ENCODE measurements at places on chromosomes 7 and 10.

- no peak for DNase-seq
Observed at GRCh38 chr7:114979388-114979787, 57.5 kb downstream of the MDFIC start.

GRCh38 chr7:148436135-148436534 is 154.4 kb upstream of the C7orf33 start:
- no peak for DNase-seq

DNA sequence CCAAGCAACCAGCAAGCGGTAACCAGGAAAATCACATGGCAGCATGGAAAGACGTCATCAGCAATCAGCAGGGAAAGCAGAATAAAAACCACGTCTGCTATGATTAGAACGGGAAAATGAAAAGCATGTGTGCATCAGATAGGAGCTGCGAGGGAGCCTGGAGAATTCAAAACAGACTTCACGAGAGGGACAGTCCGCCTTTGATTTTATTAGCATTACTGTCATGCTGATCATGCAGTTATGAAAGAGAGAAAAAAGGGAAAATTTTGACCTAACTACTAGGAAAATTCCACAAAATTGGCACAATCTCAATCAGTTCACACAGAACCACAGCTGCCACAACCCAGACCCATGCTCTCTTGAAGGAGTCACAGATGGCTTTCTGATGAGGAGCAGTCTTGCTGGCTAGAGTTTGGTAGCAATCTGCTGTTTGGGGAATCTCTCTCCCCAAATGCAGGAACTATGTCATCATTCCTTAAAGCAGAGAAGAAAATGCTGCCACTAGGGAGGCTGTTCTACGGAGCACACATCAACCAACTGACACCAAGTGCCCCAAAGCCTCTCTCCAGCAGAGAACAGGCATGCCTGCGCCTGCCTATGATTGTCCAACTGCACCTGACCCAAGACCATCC is 295.9 kb downstream of the TNS3 start:
- no peak for DNase-seq

DNA sequence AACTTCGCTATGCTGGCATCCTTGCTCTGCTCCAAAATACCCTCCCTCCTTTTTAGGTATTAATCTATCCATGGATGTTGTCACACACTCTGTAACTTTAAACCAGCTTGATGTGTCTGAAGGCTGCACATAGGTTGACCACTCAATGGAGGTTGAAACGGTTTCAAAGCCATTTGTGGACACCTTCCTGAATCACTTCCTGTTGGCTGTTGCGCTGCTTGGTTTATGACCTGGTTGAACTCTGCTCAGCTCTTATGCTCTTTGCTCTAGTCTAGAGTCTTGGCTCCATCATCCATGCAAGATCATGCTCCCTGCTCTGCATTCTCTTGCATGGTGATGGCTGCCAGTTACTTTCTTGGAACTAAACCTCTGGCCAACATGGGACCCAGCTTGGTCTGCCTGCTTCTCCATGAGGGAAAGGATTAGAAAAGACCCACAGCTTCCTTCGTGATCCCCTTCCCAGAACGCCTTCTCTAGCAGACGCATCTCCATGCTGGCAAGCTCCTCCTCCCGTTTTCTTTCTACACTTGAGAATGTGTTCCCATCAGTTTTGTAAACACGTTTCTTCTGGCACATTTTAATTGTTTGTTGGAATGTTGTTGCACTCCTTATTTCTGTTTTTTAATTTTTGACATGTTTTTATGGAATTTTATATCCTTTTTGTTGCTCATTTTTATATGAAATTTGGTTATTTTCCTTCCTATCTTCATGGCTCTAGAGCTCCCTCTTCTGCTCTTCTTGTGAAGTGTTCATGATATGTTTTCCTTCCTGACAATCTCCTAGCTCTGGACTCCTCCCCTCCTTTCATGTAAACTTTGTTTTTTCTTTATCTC is 149.8 kb downstream of the XPNPEP1 start:
- peak; percentile 46 for DNase-seq

- peak; percentile 32 for DNase-seq
Observed at GRCh38 chr7:117034851-117035464, 81.7 kb downstream of the ST7 start.

GRCh38 chr7:116328161-116328560 is 117.8 kb downstream of the TES start:
- DNase-seq, result no peak

GRCh38 chr7:50426280-50427045 is 23.7 kb downstream of the FIGNL1 start:
- DNase-seq, result no peak

DNA sequence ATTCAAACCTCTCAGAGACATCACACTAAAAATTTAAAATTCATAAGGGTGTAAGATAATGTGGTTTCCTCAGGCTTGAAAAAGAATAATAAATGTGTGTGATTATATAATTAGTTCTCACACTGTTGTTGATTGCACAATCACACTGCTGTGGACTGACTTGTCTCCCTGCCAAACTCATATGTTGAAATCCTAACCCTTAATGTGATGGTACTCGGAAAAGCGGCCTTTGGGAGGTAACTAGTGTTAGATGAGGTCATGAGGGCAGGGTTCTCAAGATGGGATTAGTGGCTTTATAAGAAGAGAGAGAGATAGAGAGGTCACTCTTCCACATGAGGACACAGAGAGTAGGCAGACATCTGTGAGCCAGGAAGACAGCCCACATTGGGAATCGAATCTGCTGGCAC is 128.5 kb upstream of the COL1A2 start:
- DNase-seq, result peak; percentile 51

- no peak for DNase-seq
Observed at GRCh38 chr7:18153183-18153748, 125.6 kb upstream of the PRPS1L1 start.

DNA sequence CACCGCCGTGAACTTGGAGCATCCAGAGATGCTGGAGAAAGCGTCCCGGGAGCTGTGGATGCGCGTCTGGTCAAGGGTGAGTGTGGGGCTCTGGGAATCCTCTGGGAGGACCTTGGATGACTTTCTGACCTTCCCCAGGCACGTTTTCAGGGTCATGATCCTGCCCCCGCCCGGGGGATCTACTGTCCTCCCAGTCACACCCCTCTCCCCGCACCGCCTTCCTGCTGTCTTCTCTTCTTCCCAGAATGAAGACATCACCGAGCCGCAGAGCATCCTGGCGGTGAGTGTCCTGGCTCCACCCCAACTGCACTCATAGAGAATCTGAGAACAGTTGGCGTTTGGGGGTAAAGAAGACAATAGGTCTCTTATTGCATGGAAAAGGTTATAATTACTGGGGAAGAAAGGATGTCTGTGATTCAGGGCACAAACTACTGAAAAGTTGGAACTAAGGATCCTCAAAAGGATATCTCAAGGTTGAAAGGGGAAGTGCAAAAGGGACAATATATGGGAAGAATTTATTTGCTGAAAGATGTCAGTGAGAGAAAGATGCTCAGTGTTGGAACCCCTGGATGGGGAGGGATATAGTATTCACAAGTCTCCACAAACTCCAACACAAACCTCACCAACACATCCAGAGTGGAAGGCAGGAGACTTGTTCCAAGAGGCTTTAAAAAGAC is 1.9 kb downstream of the GSTK1 start:
- DNase-seq, result no peak

DNA sequence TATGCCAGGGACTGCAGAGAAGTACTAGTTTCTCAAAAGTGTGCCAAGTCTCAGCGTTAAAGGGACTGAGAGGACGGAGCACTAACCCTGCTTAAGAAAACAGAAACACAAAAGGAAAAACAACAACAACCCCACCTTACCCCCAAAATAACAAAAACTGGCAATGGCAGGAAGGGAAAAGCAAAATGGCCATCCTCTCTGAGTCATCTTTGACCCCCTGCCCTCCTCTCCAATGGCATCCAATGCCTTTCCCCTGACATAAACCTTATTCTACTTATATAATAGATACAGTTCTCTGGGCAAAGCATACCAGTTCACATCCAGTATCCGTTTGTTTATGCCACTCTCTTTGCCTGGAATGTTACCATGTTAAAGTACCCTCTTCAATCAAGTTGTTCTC is 1.6 kb downstream of the POLR1F start:
- DNase-seq, result peak; percentile 10

GRCh38 chr7:93310346-93310745 is 78.2 kb downstream of the VPS50 start:
- no peak for DNase-seq

- no peak for DNase-seq
Observed at GRCh38 chr7:155811895-155812761, at the start of gene SHH. Gene SHH (minus strand): TSS chr7:155812463. CDS start chr7:155812122, 341 bp downstream.

DNA sequence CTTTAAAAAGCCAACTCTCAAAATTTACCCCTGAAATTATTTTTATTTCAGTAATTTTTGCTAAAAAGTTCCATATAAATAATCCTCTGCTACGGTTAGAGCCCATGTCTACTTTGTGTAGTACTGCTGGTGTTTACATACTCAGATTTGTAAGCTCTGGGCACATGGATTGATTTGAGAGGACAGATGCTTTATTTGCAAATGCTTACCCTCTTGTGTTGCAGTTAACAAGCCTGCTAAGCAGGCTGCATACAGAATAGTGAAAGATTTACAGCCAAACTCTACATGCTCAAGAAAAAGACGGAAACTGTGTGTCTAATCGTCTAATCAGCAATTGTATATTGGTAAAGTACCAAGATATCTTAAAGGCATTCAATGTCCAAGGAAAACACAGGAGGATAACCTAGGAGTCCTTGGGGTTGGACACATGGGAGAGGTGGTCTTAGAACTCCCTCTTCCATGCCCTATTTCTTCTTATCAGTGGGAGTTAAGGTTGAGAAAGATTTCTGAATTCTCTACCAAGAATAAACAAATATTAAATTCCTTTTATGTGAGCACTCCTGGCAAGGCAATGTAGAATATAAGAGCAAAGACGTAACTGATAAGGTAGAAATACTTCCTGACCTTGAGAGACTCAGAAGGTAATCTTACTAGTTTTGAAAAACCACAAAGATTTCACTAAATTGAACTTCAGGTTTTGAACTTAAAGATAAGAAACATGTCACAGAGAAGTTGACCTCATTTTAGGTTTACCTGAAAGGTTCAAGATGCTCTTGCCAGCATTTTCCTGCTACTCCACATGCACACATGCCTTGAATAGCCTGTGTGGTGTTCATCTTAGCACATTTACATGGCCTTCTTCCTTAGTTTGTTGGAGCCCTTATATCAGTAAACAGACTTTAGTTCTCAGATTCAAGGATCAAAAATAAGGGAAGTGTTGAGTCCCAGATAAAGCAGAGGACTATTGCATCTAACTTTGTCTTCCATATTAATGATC is 1216.5 kb downstream of the SORCS3 start:
- no peak for DNase-seq

GRCh38 chr7:77327067-77327931 is 88.8 kb downstream of the GSAP start:
- DNase-seq, result peak; percentile 100

- DNase-seq, result peak; percentile 1
Observed at GRCh38 chr10:24826009-24826408, 102.3 kb upstream of the ARHGAP21 start.

DNA sequence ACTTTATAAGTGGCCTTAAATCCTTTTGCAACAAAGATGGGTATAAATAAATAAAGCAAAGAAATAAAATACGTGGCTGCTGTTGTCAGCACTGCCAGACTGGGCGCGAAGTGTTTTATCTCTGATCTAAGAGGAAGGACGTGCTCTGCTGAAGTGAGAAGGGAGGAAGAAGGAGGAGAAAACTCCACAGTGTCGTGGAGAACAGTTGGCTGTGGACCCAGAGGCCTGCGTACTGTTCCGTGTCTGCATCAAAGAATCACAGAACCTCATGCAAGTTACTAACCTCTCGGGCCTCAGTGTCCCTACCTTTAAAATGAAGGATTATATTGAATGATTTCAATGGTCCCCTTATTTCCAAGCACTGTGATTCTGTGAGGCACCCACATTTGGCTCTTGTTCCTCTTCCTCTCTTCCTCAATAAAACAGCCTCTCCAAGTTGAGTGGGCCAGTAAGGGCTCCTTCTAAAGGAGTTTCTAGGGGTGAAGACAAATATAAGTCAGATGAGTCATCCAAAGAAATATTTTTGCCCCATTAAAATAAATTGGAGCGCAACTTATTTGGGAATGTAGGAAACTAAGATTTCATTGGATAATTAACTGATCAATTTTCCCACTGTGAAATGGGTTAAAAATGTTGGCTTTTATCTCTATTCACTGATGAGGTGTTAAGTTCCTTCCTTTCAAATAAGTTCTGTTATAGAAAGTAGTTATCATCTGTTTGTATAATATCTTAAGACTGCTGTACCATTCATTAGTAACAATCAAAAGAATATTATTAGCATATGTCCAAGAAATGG is 126.9 kb upstream of the EFCAB10 start:
- no peak for DNase-seq

DNA sequence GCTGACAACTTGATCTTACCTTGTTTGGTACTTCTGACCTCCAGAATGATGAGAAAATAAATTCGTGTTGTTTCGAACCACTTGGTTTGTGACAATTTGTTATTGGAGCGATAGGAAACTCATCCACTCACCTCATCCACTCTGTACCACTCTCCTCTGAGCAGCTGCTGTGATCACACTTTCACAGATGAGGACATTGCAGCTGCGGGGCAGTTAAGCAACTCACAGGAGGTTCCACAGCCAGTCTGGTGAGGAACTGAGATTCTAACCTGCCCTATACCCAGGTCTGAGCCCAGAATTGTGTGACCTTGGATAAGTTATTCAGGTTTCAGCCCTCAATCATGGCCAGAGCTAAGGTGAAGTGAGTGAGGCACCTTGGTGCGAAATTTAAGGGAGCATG is 35.2 kb downstream of the BTBD16 start:
- no peak for DNase-seq

DNA sequence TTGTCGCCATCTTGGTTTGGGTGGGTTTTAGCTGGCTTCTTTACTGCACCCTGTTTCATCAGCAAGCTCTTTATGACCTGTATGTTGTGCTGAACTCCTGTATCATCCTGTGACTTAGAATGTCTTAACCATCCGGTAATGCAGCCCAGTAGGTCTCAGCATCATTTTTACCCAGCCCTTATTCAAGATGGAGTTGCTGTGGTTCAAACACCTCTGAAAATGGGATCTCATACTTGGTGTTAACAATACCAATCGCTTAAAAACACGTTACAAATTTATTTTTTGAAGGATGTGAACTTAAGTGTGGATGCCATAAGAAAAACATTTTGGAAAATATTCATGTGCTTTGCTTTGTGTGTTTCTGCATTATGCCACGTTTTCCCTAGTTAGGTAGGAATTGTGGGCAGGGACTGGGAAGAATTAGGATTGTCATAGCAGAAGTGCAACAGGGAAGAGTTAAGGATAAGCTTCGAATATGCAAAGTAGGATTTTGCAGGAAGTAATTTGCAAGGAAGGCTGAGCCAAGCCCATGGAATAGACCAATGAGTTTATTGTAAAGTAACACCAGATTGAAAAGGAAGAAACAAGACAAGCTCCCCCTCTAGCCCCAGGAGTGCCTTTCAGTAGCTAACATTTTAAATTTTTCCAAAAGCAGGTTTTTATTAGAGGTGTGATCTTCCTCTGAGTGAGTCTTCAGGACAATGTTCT is 56.4 kb downstream of the PRR15 start:
- DNase-seq, result no peak

DNA sequence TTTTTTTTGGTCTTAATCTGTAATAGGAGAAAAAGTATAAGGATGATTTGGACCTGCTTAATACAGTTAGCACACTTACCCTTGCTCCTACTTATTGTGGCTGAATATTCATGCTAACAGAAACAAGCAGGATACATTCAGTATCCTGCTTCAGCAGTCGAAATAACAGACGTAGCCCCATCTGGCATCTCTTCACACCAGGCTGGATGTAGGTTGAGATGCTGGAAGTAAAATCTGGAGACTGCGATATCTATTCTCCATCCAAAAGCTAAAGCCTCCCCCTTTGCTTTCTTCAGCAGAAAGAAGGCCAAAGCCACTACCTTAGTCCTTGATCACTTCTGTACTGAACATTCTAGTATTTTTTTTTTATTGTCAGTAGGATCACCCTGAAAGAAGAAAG is 537.4 kb downstream of the AUTS2 start:
- no peak for DNase-seq
